ENCODE measurements at places on chromosomes 12 and 14.
A peak's percentile ranks its signal among the peaks of the same experiment; 100 is the strongest.

DNA sequence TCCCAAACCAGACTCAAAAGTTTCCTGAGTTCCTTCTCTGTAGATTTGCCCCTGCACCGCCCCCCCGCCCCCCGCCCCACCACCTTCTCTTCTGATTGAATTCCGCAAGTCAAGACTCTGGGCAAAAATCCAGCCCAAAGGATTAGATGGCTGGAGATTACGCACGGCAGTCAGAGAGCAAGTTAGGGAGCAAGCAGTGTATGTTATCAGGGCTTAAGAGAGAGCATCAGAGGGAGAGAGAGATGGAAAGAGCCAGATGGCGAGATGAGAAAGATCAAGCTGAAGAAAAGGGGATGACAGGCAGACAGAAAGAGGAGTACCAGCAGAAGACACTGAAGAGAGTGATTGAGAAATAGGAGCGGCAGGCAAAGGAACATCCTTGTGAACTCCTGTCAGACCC is 13.9 kb upstream of the ANKRD33 start:
- peak; percentile 57 for DNase-seq
- no peaks in the 10 kb centered on the region for H3K36me3 ChIP-seq
- H3K4me1 ChIP-seq = peaks cover 47% of the 10 kb centered on the region
- H3K27me3 ChIP-seq = no peaks in the 10 kb centered on the region
- no peak overlapping the region for H3K27ac ChIP-seq

DNA sequence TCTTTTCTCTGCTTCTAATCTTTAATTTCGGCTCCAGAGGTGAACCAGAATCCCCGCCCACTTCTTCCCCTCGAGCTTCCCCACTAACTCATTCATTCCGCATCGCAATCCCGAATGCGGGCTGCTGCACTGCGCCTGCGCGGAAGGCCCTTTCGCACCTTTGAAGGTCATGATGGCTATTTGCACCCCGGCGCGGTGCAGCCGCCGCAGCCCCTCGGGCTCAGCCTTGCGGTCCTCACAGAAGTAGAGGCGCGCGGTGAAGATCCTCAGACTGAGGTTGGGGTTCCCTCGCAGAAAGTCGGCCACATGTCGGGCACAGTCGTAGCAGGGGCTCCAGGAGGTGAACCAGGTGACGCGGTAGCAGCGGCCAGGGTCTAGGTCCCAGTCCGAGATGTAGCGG is 7.6 kb downstream of the AICDA start:
- H3K36me3 ChIP-seq = no peaks in the 10 kb centered on the region
- H3K27me3 ChIP-seq = no peaks in the 10 kb centered on the region
- H3K27ac ChIP-seq = no peak overlapping the region
- peaks cover 3% of the 10 kb centered on the region for H3K4me1 ChIP-seq

GRCh38 chr14:100147691-100148464 is 11.6 kb downstream of the DEGS2 start:
- no peak overlapping the region for H3K27ac ChIP-seq
- H3K36me3 ChIP-seq = no peaks in the 10 kb centered on the region
- DNase-seq = peak; percentile 45
- no peak overlapping the region for H3K4me3 ChIP-seq

- no peak for DNase-seq
- H3K36me3 ChIP-seq = no peaks in the 10 kb centered on the region
- no peak overlapping the region for H3K4me3 ChIP-seq
- no peak overlapping the region for H3K27ac ChIP-seq
Observed at GRCh38 chr12:74515849-74516248, 21.8 kb upstream of the ATXN7L3B start.

DNA sequence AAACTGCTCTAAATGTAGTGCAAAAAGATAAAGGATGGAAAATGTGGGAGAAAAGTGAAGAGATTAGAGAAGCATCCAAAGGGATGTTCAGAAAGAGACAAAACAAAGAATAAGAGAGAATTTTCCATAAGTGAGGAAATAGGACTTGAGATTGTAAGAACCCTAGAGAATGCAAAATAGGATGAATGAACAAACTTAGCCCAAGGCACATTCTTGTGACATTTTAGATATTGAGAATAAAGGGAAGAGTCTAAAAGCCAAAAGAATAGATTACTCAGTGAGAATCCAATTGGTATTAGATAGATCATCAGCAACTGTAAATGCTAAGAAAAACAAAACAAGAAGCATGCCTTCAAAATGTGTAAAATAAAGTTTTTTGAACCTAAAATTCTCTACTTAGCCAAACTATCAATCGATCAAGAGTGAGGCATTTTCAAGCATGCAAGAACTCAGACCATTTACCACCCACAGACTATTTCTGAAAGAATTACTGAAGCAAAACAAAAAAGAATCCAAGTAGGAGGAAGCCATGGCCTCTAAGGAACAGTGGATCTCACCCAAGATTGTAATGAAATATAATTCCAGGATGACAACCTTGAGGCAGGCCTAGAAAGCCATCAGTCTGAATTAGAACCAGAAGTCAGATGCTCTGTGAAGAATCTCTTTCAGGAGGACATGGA is 33.5 kb downstream of the DYRK2 start:
- no peak for DNase-seq
- H3K27me3 ChIP-seq = no peaks in the 10 kb centered on the region
- no peaks in the 10 kb centered on the region for H3K36me3 ChIP-seq
- no peak overlapping the region for H3K27ac ChIP-seq
- peaks cover 8% of the 10 kb centered on the region for H3K4me1 ChIP-seq

- H3K27ac ChIP-seq = no peak overlapping the region
- peaks cover 4% of the 10 kb centered on the region for H3K27me3 ChIP-seq
- H3K36me3 ChIP-seq = no peaks in the 10 kb centered on the region
- H3K4me1 ChIP-seq = no peaks in the 10 kb centered on the region
- no peak for DNase-seq
Observed at GRCh38 chr14:95701846-95702221, 12.1 kb downstream of the TCL1A start.

GRCh38 chr12:103161582-103162362 is 204.3 kb downstream of the ASCL1 start:
- H3K4me3 ChIP-seq = no peak overlapping the region
- H3K27me3 ChIP-seq = no peaks in the 10 kb centered on the region
- H3K27ac ChIP-seq = no peak overlapping the region

DNA sequence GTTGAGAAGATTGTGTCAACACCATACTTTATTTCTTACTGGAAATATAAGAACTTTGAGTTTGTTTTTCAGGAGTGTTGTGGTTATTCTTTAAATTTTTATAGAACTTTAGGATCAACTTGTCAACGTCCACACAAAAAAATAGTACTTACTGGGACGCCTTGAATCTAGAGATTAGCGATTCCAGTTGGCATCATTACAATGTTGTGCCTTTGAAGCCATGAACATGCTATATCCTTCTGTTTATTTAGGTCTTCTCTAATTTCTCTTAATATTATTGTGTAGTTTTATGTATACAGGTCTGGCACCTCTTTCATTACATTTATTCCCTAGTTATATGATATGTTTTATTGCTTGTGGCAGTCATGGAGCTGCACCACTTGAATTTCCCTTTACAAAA is 320.8 kb upstream of the CCDC196 start:
- H3K27me3 ChIP-seq = no peaks in the 10 kb centered on the region
- H3K27ac ChIP-seq = no peak overlapping the region
- DNase-seq = no peak
- H3K36me3 ChIP-seq = no peaks in the 10 kb centered on the region
- H3K4me3 ChIP-seq = no peak overlapping the region
- no peaks in the 10 kb centered on the region for H3K4me1 ChIP-seq

DNA sequence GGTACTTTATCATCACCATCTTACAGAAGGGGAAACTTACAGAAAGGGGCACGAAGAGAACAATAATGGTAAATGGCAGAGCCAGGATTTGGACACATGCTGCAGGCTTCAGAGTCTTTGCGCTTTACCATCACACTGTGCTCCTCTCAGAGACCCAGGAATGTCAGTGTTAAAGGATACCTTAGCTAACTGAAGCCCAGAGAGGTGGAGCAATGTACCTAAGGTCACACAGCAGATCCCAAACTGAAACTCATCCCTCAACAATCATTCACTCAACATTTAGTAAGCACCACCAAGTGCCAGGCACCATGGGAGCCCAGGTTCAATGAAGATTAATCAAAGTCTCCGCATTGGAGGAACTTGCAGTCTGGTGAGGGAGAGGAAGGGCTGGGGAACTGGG is 8.0 kb upstream of the KRT78 start:
- no peak overlapping the region for H3K4me3 ChIP-seq
- no peaks in the 10 kb centered on the region for H3K36me3 ChIP-seq
- H3K4me1 ChIP-seq = no peaks in the 10 kb centered on the region
- DNase-seq = no peak
- H3K27me3 ChIP-seq = peaks cover 3% of the 10 kb centered on the region

DNA sequence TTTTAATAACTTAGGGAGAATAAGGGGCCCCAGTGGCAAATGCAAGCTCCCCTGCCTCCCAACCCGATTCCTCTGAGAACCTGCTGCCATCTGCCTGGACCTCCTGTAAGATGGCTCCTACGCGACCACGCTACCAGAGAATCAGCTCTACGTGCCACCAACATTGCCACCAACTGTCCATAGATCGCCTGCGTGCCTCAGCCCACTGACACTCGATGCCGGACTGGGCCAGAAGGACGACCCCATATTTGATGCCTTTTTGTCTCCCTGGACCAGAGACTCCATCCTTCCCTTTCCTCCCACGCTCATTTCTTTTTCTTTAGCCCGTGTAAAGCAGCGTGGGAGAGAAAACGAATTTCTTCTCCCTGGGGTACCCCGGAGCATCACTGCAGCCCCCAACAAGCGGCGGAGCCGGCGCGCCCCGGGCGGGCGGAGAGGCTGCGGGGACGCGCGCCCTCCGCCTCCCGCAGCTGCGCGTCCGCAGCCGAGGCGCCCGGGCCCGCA is 565 bp upstream of the KLHL42 start:
- H3K27me3 ChIP-seq = no peaks in the 10 kb centered on the region
- H3K27ac ChIP-seq = peak overlapping the region; percentile 25
- DNase-seq = peak; percentile 34
- H3K36me3 ChIP-seq = peaks cover 11% of the 10 kb centered on the region
- H3K4me3 ChIP-seq = peak overlapping the region; percentile 91

DNA sequence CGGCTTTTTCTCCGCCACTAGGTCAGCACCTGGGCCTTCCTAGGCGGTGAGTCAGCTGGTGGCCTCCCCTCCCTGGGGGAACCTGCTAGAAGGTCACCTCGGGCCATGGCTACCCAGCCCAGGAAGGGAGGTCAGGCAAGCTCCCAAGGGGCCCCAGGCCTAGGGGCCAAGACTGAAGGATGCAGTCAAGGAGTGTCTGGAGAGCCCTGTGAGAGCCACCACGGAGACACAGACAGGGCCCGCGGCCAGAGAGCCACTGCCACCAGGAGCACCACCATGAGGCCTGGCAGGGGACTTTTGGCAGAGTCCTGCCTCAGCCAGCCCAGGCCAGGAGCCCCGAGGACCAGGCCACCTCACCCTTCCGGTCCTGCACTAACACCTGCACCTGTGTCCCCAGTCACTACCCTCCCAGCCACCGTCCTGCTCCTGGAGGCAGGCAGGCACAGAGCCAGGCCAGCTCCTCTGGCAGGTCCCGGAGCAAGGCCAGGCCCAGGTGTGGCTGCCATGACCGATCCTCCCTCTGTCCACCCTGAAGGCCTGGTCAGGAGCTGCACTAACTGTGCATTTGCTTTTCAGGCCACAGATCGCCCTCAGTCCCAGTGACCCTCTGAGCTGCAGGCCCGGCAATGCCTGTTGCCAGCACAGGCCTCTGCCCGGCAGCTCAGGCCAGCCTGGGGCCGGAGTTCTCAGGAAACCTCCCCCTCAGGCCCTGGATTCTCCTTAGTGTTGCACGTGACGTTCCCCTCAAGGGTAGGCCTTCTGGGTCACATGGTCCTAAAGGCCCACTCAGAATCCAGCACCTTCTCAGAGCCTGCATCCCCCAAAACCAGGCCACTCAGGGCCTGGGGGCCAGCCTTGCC is 6.9 kb downstream of the PHETA1 start:
- H3K27ac ChIP-seq = no peak overlapping the region
- DNase-seq = no peak
- no peak overlapping the region for H3K4me3 ChIP-seq
- peaks cover 34% of the 10 kb centered on the region for H3K4me1 ChIP-seq
- no peaks in the 10 kb centered on the region for H3K27me3 ChIP-seq

GRCh38 chr14:76946753-76947077 is 81.8 kb downstream of the IRF2BPL start:
- peaks cover 37% of the 10 kb centered on the region for H3K4me1 ChIP-seq
- no peak overlapping the region for H3K4me3 ChIP-seq
- no peaks in the 10 kb centered on the region for H3K36me3 ChIP-seq
- no peak for DNase-seq
- no peak overlapping the region for H3K27ac ChIP-seq
- H3K27me3 ChIP-seq = no peaks in the 10 kb centered on the region
